Stimulated activated CD8-positive, alpha-beta memory T cell treated with anti-CD3 and anti-CD28 coated beads, Interleukin-15, amount 100 ng/mL, for 48 hours (primary cell): ENCODE measurements at places on chromosomes 5 and 9.

DNA sequence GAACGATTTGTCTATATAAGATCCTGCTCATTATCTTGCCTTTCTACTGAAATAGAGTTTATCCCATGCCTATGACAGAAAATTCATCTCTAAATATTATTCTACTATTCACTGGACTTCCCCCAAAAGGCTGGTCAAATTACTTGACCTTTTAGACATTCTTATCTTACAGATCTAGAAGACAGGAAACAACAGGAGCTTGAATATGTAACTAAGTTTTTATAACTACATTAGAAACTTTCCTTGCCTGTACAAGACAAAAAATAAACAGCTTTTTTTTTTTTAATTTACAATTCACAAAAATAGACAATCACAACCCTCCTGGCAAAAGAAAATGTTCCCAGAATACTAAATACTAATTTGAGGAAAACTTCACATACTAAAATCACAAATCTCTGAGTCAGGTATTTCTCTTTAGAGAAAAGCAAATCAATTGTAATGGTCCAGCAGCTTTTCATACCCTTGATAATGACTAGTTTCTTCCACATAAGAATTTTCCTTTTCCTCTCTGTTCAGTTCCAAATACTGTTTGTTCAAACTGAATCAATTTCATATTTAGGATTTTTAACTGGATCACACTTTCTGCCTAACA, 68.6 kb downstream of the MLLT3 start:
- no peak for DNase-seq

- no peak for DNase-seq
Measured at GRCh38 chr9:10875752-10876151, 262.9 kb upstream of the PTPRD start.

DNA sequence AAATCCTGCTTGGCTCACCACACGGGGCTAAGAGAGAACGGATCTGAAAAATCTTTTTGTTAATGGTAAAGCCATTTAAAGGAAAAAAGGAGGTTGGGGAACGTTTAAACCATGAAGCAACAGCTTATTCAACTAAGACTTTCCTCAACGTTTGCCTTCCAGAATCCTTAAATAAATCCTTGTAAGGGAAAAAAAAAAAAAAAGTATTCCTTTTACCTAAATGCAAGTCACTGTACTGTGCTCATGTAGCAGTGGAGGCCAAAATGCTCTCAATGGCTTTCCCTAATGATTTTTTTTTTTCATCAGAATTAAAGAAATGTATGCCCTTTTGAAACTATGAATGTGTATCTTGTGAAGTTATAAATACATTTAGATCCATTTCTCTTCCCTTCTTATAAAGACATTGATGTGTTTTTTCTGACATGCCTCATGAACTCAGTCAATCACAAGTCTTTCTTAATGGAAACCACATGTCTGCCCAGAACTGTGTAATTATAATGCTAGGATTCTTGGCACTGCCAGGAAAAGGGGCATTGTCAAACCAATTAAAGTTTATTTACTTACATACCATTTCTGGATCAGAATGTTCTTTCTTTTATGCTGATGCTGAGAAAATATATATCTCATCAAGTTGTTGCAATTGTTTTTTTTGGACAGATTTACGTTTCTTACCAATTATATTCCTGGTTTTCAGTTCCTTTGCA, 107.5 kb downstream of the EBF1 start:
- DNase-seq: no peak

- no peak for DNase-seq
Measured at GRCh38 chr5:178165581-178165980, 11.9 kb upstream of the NHP2 start.

GRCh38 chr5:65769539-65769938, 47.5 kb downstream of the NLN start:
- DNase-seq: no peak

GRCh38 chr5:16391858-16392649, 73.5 kb downstream of the ZNF622 start:
- DNase-seq: no peak

- DNase-seq: no peak
Measured at GRCh38 chr9:76176171-76176570, 218.1 kb downstream of the RFK start.

- DNase-seq: no peak
Measured at GRCh38 chr5:102536323-102536928, 37.6 kb upstream of the SLCO6A1 start.

DNA sequence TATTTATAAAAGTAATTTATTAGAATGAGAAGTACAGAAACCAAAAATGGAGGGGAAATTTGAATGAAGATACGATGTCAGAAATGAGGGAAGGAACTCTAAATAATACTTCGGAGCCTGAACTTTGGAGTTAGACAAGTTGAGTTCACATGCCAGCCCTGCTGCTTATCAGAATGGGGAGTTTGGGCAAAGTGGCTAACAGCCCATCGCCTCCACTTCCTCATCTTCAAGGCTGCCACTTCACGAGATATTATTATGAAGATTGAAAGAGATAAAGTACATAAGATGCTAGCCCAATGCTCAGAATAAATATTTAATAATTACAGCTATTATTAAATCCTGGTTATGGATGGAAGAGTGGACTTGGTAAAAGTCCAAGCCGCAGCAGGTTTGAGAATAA, 56.2 kb upstream of the ABCA1 start:
- DNase-seq: no peak

DNA sequence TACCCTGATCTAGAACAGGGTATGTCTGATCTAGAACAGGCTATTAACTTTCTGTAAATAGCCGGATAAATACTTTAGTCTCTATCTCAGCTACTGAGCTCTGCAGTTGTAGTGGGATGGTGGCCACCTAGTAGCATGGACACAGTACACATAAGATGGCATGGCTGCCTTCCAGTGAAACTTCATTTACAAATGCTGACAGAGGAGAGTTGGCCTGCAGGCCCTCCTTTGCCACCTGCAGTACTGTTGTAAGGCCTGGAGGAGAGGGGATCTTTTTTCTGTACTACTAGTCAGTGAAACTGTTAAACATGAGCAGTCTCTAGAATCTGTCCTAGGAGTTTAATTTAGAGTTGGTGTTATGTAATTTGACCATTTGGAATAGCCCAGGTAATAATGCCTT, 86.0 kb downstream of the TRIO start:
- DNase-seq: no peak

- no peak for DNase-seq
Measured at GRCh38 chr5:150672237-150672883, 11.3 kb downstream of the MYOZ3 start.

GRCh38 chr9:115191667-115192066, 73.7 kb upstream of the TNC start:
- no peak for DNase-seq

- no peak for DNase-seq
Measured at GRCh38 chr5:132877938-132878337, 4.5 kb downstream of the LEAP2 start.

GRCh38 chr5:103804711-103805110, 242.1 kb upstream of the NUDT12 start:
- DNase-seq: no peak

DNA sequence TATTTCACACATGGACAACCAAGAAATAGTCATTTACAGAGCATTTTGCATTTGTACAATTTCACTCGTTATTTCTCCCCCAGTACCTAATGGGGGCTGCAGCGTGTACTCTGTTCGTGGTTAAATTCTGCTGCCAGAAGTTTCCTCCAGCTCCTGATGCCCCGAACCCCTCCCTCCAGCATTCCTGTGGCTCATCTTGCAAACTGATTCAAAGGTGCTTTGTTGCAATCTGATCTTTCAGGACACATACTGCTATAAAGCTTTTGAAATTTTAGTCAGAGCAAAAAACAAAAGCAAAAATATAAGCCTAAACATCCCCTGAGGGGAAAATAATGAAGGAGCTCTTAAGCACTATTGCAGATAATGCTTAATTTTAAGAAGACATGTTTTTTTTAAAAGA, 27.7 kb downstream of the UBLCP1 start:
- DNase-seq: no peak

GRCh38 chr5:53130266-53130665, 20.7 kb upstream of the MOCS2 start:
- DNase-seq: no peak

DNA sequence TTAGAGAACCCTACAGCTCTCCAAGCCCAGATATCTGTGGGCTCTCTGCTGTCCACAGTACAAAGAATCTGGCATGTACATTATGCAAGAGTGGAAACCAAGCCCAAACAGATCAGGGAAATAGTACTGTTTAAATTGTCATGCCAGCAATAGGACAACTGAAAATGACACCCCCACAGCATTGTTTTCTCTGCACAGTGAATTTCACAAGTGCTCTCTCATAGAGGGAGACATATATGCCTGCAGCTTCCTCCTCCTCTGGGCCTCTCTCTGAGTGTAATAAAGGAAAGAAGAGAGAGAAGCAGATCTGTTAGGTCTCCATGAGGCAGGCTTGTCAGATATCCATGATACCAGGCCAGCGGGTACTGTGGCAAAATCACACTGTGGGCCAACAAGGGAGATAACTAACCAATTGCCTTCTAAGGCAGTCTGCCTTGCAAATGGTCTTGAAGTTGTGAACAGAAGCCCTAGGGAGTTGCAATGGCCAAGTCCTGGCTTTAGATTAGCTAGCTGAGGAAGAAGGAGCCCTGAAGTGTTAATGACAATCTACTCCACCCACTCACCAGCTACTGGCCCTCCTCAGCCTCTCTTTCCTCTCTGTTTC, 54.4 kb upstream of the JMY start:
- no peak for DNase-seq

DNA sequence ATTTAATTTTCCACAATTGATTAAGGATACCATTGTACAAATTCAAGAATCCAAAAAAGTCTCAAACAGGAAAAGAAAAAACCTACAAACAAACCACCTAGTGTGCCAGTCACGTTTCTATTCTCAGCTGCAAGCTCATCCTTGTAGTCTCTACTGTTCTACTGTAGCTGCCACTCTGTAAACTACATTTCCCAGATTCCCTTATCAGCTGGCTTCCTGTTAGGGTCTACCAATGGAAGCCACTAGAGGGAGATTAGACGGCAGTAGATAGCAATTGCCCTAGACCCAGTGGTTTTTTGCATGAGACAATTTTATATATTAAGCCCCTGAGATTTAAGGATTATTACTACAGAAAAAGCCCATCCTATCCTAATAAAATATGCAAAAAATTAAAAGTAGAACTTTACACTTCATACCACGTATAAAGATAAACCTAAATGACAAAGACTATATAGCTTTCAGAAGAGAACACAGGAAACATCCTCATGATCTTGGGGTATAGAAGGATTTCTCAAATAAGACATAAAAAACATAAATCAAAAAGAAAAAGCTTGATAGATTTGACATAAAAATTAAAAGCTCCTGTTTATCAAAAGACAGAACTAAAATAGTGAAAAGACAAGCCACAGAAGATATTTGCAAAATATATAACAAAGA, 37.4 kb downstream of the P4HA2 start:
- no peak for DNase-seq

DNA sequence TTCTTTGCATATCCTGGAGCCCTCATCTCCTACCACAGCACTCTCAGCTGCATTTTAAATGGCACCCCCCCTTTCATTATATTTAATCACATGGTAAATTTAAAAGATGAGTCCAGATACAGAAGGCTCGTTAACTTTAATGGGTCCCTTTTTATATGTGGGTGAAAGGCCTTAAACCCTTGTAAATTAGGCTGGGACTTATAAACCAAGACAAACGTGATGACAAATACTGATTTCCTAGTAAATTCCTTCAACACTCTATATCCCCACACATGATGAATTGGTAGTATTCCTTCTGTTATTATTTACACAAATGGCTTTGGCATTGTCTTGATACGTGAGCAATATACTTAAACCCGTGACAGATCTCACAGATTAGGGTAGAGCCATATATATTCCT, 210.6 kb downstream of the CAAP1 start:
- no peak for DNase-seq

DNA sequence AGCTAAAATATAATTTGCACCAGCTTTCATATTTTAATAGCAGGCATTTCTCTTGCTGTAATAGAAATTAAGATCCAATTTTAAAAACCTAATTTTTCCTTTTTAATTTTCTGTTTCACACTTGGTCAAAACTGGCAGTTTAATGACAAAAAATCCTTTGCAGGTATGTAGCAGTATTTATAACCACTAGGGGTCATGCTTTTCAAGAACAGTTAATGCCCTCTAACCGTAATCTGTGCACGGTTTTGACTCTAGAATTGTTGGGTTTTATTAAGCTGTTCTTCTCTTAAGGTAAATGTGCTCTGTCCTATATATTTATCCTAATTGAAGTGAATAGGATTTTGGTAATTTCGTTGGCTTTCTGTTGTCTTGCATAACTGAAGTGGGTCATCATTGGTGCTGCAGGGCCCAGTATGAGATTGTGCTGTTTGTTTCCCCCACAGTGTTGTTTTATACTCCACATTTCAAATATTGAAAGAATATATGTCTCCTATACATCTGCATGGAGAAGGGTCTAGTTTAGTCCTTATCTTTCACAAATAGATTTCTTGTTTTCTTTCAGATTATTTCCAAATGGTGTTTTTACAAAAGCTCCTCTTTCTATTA, 107.4 kb downstream of the SCAMP1 start:
- no peak for DNase-seq

- no peak for DNase-seq
Measured at GRCh38 chr5:123085638-123086286, 3.3 kb upstream of the PRDM6 start.

DNA sequence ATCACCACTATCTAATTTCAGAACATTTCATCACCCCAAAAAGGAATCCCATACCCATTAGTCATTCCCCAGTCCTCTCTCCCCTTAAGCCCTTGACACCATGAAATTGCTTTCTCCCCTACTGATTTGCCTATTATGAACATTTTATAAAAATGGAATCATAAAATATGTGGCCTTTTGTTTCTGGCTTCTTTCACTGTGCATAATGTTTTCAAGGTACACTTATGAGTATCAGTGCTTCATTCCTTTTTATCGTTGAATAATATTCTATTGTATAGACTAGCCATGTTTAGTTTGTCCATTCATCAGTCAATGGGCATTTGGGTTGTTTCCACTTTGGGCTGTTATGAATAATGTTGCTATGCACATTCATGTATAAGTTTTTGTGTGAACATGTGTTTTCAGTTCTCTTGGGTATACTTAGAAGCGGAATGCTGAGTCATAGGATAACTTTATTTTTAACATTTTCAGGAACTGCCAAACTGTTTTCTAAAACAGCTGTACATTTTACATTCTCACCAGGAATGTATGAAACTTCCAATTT, 40.4 kb upstream of the FGF1 start:
- no peak for DNase-seq

GRCh38 chr5:135533794-135534193, 2.0 kb downstream of the NEUROG1 start:
- DNase-seq: no peak

DNA sequence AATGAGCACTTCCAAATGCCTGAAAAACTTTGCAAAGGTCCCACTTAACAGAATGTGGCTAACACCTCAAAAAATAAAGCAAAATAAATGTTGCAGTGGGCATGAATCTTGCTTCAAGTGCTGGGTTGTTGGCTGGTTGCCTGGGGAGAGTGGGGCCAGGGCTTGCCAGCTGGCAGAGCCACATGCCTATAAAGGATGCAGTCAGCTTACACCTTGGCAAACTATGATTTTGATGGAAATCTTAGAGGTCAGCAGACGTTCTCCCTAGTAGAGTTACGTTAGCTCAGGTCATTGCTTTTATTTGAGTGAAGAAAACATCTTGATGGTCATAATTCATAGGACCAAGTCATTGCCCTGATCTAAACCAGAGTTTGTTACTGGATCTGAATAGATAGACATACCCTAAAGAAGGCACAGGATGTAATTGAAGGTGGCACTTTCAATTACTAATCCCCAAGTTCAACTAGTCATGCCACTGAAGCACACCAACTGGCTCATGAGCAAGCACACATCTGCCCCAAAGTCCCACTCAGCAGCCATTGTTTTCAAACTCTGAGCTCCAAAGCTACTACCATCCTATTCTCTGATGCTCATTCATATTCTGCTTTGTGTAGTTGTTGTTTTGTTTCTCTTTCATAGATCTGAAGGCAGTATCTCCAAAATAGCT, 51.2 kb upstream of the ZSWIM6 start:
- DNase-seq: no peak
